Left renal pelvis (tissue), 4 donors: ENCODE measurements at places on chromosomes 12 and 14. TPM values are rescaled to one million over a fixed set of nuclear protein-coding genes. Genes with fewer than 3 reads are reported as not detected.

DNA sequence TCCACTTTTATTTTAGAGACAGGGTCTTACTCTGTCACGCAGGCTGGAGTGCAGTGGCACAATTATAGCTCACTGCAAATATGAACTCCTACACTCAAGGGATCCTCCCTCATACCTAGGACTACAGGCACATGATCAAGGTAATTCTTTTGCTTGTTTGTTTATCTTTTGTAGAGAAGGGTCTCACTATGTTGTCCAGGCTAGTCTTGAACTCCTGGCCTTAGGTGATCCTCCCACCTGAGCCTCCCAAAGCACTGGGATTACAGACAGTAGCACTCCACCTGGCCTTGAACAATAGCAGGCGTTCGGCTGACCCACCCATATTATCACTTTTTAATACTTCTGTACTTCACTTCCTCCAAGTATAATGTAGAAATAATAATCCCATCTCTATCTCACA lies 1.4 kb upstream of the RACGAP1 start:
- no peak for DNase-seq

- DNase-seq: no peak
Observed at GRCh38 chr14:67522270-67522669, 10.8 kb upstream of the PLEKHH1 start.

DNA sequence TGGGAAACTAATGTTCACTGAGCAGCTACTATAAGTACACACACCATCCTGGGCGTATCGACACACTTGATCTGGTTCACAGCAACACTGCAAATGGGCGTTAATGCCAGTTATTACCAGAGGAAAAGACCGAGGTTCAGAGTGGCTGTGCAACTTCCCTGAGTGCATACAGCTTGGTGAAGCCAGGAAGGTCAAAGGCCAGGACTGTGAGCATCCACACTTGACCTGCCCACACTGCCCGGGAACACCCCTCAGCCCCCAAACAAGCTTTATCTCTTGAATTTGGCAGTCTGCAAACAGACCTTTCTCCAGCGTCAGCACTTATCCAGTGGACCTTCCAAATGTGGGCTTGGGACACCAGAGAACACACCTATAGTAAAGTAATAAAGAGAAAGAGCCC lies 312.6 kb downstream of the BCL11B start:
- DNase-seq: no peak

DNA sequence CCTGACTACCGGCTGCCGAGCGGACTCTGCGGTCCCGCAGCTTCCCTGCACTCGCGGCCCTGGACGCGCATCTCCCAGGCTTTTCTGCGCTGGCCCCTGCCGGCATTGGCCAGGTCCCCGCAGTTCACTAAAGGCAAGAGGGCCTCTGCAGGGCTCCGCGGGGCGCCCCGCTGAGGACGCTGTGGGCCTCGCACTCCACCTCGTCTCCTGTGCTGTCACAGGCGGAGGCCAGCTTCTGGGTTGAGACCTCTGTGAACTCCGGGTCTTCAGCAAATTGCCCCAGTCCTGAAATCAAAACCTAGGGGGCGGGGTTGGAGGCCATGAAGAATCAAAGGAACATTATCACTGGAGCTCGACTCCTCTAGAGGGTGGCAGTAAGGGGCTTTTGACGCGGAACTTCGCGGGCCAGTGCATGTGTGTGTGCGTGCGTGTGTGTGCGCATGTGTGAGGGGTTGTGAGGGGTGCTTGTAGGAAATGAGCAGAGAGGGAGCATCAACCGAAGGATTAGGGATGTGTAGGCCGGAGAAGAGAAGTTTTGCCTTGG lies 68.5 kb upstream of the CAPRIN2 start:
- no peak for DNase-seq

- DNase-seq: no peak
Observed at GRCh38 chr12:132462788-132463187, 27.2 kb upstream of the FBRSL1 start.

DNA sequence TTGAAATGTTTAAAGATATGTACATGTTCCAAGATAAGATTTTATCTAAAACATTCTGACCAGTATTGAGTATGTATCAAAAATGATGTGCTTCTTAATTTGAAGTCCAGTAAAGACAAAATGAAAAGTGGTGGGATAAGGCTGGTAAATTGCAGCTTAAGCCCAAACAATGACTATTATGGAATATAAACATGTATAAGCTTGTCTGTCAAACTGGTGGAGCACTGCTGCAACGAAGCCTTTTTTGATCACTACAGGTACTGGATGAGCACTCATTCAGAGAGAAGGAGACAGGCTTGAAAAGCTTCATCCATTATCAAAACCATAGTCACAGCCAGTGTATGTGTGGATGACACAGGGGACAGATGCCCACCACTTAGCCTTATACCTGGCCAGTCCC lies 138.4 kb downstream of the ATP23 start:
- DNase-seq: no peak

Gene NR1H4
- polyA plus RNA-seq: 13.7 TPM

Gene FAM90A1
- polyA plus RNA-seq: 1.5 TPM

Gene DNAH10
- polyA plus RNA-seq: 3.5 TPM
